Right kidney (tissue), 9 donors: ENCODE measurements at places on chromosomes 2 and 18.

GRCh38 chr2:85852152-85852840 lies 36.5 kb downstream of the ST3GAL5 start:
- no peak for DNase-seq

GRCh38 chr2:235757212-235757611 lies 263.4 kb downstream of the AGAP1 start:
- no peak for DNase-seq

DNA sequence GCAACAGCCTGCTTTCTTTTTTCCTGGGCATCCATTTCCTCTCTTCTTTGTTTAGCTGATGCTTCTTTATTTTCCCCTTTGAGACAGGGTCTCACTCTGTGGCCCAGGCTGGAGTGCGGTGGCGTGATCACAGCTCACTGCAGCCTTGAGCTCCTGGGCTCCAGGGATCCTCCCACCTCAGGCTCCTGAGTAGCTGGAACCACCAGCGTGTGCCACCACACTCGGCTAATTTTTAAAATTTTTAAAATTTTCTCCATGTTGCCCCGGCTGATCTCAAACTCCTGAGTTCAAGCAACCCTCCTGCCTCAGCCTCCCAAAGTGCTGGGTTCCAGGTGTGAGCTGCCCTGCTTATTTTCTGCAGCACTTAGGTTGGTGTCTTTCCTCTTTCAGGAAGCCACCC lies 58.7 kb downstream of the NTSR2 start:
- DNase-seq = no peak

DNA sequence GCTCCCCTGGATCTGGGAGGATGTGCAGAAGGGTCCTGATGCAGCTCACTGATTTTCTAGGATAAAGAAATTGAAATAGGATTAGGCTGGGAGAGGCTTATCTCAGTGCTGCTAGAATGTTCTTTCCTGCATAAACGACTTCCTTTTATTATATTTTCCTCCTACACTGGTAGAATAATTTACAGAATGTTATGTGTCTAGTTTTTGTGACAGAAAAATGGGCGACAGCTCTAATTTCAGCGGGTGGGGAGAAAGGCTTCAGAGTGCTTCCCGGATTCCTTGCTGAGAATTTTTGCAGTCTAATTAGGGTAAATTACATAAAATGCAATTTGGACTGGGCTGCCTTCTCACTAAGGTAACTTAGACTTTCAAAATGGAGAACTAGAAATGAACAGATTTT lies 66.2 kb downstream of the SKA1 start:
- DNase-seq = no peak

DNA sequence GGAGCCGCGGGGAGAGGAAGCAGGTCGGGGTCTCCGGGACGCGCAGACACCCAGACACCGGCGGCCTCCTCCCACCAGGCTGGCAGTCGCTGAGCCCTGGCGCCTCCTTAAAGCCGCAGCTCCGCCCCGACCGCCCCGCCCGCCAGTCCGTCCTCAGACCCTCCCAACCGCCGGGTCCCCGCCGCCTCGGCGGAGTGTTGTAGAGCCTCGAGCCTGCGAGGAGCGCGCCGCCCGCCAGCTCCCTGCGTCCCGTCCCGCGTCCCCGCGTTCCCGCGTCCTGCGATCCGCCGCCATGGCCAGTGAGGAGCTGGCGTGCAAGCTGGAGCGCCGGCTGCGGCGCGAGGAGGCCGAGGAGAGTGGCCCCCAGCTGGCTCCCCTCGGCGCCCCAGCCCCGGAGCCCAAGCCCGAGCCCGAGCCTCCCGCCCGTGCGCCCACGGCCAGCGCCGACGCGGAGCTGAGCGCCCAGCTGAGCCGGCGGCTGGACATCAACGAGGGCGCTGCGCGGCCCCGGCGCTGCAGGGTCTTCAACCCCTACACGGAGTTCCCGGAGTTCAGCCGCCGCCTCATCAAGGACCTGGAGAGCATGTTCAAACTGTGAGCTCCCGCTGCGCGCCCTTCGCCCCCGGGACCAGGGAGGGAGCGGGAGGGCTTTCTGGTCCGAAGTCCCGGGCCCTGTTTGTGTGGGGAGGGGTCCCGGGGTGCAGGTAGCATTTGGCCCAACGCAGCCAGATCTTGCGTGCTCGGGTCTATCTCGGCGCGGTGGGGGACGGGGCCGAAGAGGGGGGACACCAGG lies at the start of gene EFHD1:
Gene EFHD1 (plus strand): TSS at position 192 of the 793 bp plus-strand sequence. CDS start 101 bp downstream, at position 293.
- DNase-seq = peak; percentile 87

- DNase-seq = no peak
Observed at GRCh38 chr2:195871326-195871725, 197.3 kb downstream of the DNAH7 start.

DNA sequence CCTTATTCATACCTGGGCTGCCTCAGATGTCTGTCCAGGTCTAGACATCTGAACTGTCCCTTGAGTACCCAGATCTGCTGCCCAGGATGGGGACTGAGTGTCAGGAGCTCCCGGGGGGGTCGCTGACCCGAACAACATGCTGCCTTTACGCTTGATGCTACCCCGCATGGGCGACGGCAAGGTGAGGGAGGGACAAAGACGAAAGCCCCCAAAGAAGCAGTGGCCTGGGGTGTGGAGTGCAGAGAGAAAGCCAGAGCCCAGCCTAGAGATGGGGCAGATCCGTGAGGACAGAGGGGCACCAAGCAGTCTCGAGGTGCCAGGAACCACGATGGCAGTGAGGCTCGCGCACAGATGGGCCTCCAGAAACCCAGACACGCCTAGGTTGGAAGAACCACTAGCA lies 234.7 kb downstream of the ATAD2B start:
- DNase-seq = no peak

- no peak for DNase-seq
Observed at GRCh38 chr2:150938527-150938926, 323.1 kb downstream of the RBM43 start.

DNA sequence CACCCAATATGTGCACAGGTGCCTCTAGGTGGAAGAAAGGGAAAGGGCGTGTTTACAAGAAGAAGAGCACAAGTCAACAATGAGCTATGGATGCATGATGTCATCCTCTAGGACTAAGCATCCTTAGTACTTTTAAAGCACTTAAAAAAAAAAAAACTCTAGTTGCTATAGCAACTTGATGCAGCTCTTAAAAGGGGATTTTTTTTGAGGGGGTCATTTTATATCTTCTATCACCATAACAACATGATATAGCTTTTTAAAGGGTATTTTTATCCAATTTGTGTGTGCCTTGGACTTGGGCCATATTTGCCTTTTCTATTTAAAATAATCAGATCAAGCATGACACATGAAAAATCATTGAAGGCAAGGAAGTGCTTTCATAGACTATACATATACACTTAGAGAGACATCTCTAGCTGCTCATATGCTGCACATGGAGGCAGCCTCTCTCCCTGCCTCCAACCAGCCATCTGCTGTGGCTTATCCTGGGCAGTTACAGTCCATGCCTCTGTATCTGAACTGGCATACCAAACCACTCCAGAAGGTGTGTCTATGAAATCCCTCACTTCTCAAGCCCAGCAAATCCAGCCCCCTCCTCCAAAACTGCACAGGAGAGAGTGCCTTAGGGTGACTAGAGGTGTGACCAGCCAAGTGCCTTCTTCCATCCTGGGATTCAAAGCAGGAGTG lies 165.4 kb downstream of the MSH2 start:
- no peak for DNase-seq

GRCh38 chr2:60806988-60807681 lies 51.1 kb downstream of the PAPOLG start:
- DNase-seq = peak; percentile 15

GRCh38 chr2:232894251-232894650 lies 24.2 kb downstream of the SNORC start:
- DNase-seq = no peak

DNA sequence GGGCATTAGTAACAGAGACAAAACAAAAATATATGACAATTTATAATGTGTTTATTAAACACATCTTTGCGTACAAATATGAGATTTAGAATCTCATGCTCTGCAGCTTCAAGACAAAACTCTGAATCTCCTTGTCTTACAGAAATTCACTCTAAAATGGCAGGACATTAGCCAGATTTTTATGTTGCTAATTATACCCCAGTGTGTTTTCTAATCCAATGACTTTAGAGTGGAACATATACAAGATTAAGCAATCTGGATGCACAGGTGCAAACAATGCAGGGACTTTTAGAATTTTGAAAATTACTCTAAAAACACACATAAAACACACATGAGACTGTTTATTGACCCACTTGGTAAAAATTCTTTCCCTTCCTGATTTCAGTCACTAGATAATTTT lies 85.9 kb downstream of the CALCRL start:
- no peak for DNase-seq

DNA sequence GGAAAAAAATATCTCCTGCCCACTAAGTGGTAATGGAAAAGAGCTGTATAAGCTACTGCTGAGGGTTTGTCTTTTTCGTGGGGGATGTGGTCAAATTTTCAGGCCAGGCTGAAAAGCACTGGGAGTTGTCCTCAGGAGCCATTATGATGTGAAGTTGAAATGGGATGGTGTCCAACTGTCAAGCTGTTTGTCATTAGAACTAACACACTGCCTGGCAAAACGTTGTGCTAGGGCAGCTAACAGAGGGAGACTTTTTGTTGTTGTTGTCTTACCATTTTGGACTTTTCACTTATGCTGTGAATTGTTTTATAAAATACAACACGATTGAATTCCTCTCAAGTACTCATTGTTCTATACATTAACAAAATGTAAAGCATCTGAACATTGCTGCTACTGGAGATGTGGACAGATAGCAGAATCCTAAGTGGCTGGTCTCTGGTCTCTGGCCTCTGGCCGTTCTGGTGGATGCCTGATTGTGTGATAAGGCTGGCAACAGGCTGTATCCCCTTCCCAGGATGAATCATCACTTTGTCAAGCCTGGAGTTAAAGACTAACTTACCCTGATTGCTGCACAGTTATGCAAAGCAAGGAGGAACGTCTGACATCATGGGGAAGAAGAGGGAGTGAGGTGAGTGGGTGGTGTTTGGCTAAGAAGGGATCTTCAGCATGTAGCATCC lies 2.3 kb downstream of the MYO1B start:
- DNase-seq = no peak

DNA sequence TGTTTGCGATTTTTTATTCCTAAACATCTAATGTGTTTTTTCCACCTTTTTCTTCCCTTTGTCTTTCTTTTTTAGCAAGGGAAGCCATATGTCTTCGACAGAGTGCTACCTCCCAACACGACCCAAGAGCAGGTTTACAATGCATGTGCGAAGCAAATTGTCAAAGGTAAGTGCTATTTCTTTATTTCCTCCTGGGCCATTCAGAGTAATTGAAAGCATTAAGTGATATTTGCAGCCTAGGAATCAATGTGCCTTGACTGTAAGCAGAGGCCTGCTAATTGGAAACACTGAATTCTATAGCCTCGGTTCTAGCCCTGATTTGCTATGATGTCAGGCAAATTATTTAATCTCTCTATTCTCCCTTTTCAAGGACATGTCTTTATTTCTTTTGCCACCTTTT lies 47.0 kb downstream of the KIF5C start:
- DNase-seq = no peak

GRCh38 chr2:55923982-55924321 lies 370 bp upstream of the EFEMP1 start:
- no peak for DNase-seq

DNA sequence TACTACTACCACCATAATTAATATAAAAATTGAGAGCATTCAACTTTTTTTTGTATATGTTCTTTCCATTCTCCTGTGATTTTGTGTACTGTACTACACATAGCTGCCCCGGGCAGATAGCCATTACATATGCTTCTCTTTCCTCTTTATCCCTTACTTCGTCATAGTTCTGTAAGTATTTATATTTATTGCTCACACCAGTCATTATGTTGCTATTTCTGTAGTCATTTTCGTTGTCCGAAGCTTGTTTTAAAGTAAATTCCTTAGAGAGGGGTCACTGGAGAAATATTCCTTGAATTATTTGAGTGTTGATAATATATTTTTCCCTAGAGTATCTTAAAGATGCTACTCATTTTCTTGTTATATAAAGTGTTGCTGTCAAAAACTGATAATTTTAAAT lies 144.0 kb downstream of the CLIP4 start:
- no peak for DNase-seq

DNA sequence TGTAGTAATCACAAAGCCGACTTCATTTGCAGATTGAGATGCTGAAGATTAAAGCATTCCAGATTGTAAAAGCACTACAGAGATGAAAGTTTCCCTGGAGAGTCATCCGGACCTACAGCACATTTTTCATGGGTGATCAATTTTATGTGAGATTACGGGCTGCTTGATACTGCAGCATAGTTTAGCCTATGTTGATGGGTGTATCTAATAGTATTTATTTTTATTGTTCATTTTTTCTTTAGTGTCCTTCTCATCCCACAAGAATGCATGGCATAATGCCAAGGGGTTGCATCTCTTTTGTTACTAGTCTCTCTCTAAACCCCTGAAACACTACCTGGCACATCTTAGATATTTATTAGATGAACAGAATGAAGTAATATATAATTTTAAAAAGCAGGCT lies 240.4 kb downstream of the MBD2 start:
- no peak for DNase-seq

GRCh38 chr2:205967391-205968075 lies 118.4 kb downstream of the INO80D start:
- no peak for DNase-seq

- no peak for DNase-seq
Observed at GRCh38 chr18:77601567-77601966, 351.9 kb downstream of the GALR1 start.
